Thoracic aorta endothelial cell (primary cell): ENCODE measurements at places on chromosomes 3 and 15. TPM values are rescaled to one million over a fixed set of nuclear protein-coding genes. Genes with fewer than 3 reads are reported as not detected.

The GOLGA6L25 gene
- total RNA-seq, result not detected in 2 replicates

The HESX1 gene
- total RNA-seq, result 0.40 and 0.43 TPM in 2 replicates

The TNK2 gene
- total RNA-seq, result 14.9 and 15.2 TPM in 2 replicates

The VGLL3 gene
- 2.1 and 3.7 TPM in 2 replicates for total RNA-seq

The IL20RB gene
- total RNA-seq, result 0.40 and 2.7 TPM in 2 replicates

The CNTN4 gene
- total RNA-seq, result under 0.01 TPM in 1 of 2 replicates, not detected in the other

The TIMP4 gene
- 0.14 TPM in 1 of 2 replicates, not detected in the other for total RNA-seq

The CEP63 gene
- 17.6 and 21.8 TPM in 2 replicates for total RNA-seq

The COL7A1 gene
- total RNA-seq, result 0.13 and 0.14 TPM in 2 replicates

The NDN gene
- 28.5 and 49.3 TPM in 2 replicates for total RNA-seq

The CFAP100 gene
- total RNA-seq, result not detected in 2 replicates

The CILP gene
- total RNA-seq, result not detected in 2 replicates

The MAP6D1 gene
- total RNA-seq, result 1.9 and 2.4 TPM in 2 replicates

The NR2E3 gene
- 0.22 and 0.27 TPM in 2 replicates for total RNA-seq
